ENCODE measurements at places on chromosomes 16 and 17.

DNA sequence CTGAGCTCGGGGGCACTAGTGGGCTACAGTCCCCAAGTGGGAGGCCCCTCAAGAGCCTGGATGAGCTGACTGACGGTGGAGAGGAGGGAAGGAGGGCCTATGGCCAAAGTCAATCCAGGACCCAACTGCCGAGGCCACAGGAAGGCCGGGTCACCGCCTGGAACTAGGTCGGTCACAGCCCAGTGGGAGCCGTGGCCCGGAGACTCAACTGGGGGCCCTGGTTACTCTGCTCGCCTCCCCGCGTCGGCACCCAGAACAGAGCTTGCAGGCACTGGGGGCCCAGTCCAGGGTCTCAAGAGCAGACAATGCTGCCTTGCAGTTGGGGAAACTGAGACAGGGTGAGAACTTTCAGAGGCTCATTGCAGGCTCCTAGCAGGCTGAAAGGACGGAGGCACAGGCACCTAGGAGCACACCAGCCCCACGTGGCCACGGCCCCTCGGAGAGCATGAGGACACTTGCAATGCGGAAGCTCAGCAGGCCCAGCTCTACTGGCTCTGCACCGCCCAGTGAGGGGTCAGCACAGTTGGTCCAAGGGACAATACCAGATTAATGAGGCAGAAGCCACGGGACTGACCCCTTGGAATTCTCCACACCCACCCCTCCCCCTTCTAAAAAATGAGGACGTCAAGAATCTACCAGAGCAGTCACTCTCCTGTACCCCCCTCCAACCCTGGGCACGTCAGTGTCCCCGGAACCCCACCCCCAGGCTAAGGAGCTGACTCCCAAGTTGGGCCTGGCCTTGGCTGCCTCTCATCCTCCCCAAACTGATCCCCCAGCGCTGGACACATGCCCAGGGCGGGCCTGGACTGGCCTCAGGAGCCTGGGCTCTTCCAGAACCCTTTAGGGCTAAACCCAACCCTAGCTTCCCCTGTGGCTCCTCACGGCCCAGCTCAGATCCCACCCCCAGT is 2.2 kb downstream of the HS3ST6 start:
- no peak for DNase-seq

DNA sequence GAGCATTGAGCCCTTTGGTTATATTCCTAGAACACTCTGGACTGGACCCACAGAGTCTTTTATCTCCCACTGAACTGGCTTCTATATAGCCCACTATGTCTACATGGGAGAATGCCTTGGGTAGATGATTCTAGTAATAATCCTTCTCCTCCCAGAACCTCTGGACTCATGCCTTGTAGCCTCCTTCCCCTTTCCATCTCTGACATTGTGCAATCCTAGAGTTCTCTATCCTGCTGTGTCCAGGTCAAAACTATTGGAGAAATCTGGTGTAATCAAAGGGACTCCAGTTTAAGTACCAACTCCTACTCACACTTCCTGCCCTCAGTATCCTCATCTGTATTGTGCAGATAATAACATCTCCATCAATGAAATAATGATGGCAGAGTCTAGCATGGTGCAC is 9.1 kb downstream of the RCVRN start:
- no peak for DNase-seq

GRCh38 chr16:50326835-50327465 is 41.8 kb downstream of the BRD7 start:
- DNase-seq = no peak

GRCh38 chr16:86679490-86679889 is 101.1 kb downstream of the FOXL1 start:
- DNase-seq = no peak
